ENCODE measurements at places on chromosomes 7 and 10.

DNA sequence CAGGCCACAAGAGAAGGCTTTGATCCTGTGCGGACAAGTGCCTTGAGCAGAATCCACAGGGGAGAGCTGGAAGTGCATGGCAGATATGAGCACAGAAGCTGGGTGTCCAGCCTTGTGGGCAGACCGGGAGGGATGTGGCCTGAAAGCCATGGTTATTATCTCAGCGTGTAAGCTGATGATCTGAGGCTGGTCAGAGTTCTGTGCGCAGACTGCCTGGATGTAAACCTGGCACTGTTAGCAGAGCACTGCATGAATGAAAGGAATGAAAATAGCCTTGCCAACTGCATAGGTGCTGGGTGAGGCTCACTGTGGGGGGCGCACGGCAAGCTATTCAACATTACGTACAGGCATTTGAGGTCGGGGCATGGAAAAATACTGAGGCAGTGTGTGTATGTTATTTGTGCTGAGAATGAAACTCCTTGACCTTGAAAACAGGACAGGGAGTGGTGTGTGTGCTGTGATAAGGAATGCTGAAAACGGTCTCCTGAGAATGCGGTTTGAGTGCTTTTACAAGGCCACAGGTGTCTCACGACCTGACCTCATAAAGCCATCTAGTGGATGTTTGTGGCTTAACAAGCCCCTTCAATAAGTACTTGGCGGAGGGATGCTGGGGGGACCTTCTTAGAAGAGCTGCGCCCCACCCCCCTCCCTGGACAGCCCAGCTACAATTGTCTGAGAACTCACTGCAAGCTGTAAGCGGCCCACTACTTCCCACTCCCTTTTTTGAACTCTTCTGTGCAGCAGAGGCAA lies 18.7 kb downstream of the AKR1C1 start:
- peak; percentile 19 for DNase-seq

- no peak for DNase-seq
Observed at GRCh38 chr7:158387546-158387891, 200.1 kb downstream of the PTPRN2 start.

DNA sequence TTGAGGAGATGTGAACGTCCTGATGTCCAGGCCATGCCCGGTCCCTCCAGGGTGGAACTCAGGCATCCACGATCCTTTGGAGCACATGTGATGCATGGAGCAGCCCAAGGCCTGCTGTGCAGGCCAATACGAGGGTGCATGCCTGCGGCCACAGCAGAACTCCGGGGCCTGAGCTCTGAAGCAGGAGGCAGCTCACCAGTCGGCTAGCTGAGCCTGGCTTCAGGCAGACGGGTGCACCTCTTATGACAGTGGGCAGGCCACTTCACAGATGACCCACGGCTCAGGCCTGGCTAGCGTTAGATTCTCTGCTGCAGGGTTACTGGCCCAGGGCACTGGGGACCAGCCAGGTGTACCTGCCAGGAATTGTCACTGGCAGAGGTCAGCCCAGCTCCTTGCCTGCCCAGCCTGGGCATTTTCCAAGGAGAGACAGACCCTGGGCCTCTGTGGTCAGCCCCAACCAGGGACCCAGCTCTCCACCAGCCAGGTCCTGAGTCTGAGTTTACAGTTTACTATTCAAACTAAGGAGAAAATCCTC lies 29.6 kb upstream of the INPP5A start:
- no peak for DNase-seq

- no peak for DNase-seq
Observed at GRCh38 chr7:81688622-81689411, 81.0 kb downstream of the HGF start.

- DNase-seq = no peak
Observed at GRCh38 chr7:150620061-150620460, 12.1 kb downstream of the GIMAP6 start.

GRCh38 chr7:20241911-20242261 lies 24.7 kb upstream of the MACC1 start:
- DNase-seq = no peak

GRCh38 chr7:157000741-157001653 lies 9.5 kb downstream of the MNX1 start:
- DNase-seq = no peak

DNA sequence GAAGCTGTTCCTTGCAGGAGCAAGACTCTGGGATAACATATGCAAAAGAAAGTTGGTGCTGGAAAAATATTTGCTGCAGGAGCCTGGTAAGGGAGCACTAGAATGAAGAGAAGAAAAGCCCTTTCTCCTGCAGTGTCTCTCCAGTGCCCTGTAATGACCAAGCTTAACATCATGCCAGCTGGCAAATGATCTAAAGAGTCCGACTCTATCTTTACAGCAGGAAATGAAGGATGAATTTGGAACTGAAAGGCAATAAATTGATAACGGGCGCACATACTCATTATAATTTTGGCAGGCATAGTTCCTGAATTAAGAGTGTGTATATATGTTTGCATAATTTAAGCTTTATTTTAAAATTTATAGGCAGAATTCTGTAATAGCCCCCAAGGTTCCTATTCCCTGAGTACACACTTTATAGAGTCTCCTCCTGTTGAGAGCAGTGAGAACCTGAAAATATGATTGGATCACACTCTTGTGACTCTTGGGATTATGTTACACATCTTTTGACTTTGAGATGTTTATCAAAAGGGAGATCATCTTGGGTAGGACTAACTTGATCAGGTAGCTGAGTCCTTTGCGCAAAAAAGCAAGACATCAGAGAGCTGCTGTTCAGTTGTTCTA lies 299.0 kb upstream of the MBL2 start:
- no peak for DNase-seq

- DNase-seq = no peak
Observed at GRCh38 chr7:31476073-31476745, 37.7 kb upstream of the ITPRID1 start.

DNA sequence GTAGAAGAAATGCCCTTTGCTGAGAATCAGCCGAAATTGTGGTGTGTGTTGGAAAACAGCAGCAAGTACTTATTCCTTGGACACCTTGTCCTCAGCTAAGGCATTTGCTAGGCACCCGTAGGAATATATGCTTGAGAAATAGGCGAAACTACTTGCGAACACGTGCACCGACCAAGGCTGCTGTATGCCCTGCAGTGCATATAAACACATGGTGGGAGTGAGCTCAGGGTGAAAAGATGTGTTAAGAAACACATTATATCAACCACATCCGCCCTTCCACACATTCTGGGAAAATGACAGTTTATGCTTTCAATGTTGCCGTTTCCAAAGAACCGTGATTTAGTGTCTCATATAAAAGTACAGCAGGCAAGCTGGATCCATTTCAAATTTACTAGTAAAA lies 199.2 kb downstream of the JCAD start:
- peak; percentile 88 for DNase-seq

DNA sequence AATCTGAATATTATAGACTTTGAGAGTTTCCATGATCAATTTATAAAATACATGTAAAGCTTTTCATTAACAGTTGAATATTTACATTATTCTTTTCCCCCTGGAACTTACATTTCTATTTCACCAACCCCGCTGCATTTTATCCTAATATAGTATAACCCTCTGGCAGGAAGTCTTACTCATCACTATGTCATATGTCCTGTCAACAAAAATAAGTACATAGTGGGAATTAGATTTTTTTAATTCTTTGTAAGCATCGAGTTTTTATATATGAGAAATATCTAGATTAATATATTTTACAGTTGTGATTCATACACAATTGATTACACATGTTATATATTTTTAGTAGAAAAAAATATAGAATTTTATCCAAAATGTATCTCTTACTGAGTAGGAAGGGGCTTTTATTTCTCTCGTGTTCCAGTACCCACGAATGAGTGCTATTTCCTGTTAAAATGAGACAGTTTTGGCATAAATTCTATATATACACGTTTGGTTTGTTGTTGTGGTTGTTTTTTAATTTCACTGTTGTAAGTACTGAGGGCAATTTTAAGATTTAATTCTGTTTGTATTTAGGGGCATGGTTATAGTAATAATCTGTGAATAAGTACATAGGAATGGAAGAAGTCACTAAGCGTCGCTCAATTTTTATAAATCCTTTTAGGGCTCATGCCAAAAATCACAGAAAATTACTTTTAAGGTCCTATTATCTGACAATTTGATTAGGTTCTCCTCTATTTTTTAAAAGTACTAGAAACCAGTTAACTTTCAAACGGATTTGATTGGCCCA lies 87.1 kb downstream of the HECW1 start:
- no peak for DNase-seq
